ENCODE measurements at places on chromosomes 1 and 21.
A peak's percentile ranks its signal among the peaks of the same experiment; 100 is the strongest.

- H3K27me3 ChIP-seq, result no peaks in the 10 kb centered on the region
- no peak overlapping the region for H3K27ac ChIP-seq
- no peaks in the 10 kb centered on the region for H3K36me3 ChIP-seq
- no peak for DNase-seq
- H3K4me1 ChIP-seq, result peaks cover 7% of the 10 kb centered on the region
- H3K4me3 ChIP-seq, result no peak overlapping the region
Observed at GRCh38 chr1:1914101-1914970, 724 bp upstream of the CALML6 start.

GRCh38 chr21:35814858-35815619, 245.3 kb downstream of the SETD4 start:
- H3K27me3 ChIP-seq, result no peaks in the 10 kb centered on the region
- H3K36me3 ChIP-seq, result no peaks in the 10 kb centered on the region
- no peak overlapping the region for H3K4me3 ChIP-seq
- no peak overlapping the region for H3K27ac ChIP-seq

DNA sequence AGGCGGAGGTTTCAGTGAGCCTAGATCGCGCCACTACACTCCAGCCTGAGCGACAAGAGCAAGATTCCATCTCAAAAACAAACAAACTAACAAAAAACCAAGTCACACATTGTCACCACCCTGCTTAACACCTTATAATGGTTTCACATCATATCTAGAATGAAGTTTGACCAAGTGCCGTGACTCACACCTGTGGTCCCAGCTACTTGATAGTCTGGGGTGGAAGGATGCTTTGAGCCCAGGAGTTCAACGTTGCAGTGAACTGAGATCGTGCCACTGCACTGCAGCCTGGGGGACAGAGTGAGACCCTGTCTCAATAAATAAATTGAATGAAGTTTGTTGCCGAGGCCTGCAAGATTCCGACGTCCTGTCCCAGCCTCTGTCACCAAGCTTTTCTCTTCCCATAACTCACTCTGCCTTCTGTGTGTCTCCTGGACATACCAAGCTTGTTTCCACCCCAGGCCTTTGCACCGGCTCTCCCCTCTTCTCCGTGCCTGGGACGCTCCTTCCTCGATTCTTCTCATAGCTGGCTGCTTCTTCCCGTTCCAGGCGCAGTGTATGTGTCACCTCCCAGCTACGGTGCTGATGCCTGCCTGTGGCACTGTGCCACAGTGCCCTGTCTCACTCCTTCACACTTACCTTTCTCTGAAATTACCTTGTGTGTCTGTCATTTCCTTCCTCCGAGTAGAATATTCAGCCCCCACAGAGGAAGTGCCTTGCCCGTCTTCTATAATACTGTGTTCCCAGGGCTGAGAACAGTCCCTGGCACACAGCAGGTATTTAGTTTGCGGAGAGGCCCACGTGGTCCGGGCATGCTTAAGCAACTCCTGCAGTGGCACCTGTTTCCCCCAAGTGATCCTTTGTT, 3.8 kb upstream of the SELENON start:
- H3K27ac ChIP-seq, result no peak overlapping the region
- DNase-seq, result no peak
- H3K36me3 ChIP-seq, result no peaks in the 10 kb centered on the region
- H3K27me3 ChIP-seq, result no peaks in the 10 kb centered on the region
- 0 out of 2 replicates have a peak, but pooled peaks cover 5% of the 10 kb centered on the region for H3K4me1 ChIP-seq

- DNase-seq, result no peak
- peak overlapping the region; percentile 41 for H3K4me3 ChIP-seq
- H3K4me1 ChIP-seq, result peaks cover 17% of the 10 kb centered on the region
- H3K27ac ChIP-seq, result peak overlapping the region; percentile 54
- no peaks in the 10 kb centered on the region for H3K27me3 ChIP-seq
Observed at GRCh38 chr1:35882586-35882944, 444 bp upstream of the AGO1 start.

GRCh38 chr1:192913683-192914082, 104.8 kb downstream of the RGS2 start:
- H3K4me3 ChIP-seq, result no peak overlapping the region
- H3K36me3 ChIP-seq, result no peaks in the 10 kb centered on the region
- H3K27ac ChIP-seq, result no peak overlapping the region

- H3K4me3 ChIP-seq, result no peak overlapping the region
- H3K4me1 ChIP-seq, result no peaks in the 10 kb centered on the region
- no peak for DNase-seq
- no peaks in the 10 kb centered on the region for H3K36me3 ChIP-seq
- no peaks in the 10 kb centered on the region for H3K27me3 ChIP-seq
Observed at GRCh38 chr1:206535853-206536188, 28.5 kb downstream of the RASSF5 start.

DNA sequence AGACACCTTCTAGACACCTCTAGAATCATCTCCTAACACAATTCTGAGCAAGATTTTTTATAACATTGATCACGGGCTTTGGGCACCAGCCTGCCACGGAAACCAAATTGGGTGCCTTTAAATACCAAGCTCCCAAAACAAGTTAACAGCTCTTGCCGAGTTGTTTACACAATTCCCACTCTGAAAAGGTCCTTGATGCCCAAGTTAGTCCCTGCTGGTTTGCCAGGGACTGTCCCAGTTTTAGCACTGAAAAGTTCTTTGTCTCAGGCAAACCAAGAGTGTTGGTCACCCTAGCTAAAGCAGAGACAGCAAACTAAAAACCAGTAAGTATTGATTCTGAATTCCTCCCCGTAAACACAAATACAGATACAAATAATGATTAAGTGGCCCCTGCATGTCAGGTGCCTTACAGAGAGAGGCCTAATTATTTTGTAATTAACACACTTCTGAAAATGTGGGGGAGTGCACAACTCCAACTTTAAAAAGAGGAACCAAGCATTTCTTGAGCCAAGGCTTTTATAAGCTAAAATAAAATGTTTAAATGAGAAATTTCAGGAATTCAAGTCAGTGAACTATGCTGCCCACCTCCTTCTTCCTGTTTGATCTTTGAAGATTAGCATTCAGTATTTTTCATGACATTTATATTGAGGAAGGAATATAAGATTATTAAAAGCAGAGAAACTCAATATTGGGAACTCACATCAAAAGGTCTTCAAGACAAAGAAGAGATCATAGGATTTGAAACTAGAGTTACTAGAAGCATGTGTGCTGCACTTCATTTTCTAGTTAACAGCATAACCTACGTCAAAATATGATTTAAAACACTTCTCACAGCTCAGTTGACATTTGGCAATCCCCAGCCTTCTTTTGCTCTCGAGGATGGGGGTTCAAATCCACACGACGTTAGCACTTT, 9.0 kb upstream of the UBE2U start:
- H3K4me1 ChIP-seq, result no peaks in the 10 kb centered on the region
- DNase-seq, result no peak
- H3K27me3 ChIP-seq, result no peaks in the 10 kb centered on the region
- no peak overlapping the region for H3K4me3 ChIP-seq
- no peaks in the 10 kb centered on the region for H3K36me3 ChIP-seq

GRCh38 chr1:41950820-41951219, 32.1 kb upstream of the HIVEP3 start:
- DNase-seq, result no peak
- H3K4me3 ChIP-seq, result no peak overlapping the region
- peaks cover 17% of the 10 kb centered on the region for H3K4me1 ChIP-seq
- no peaks in the 10 kb centered on the region for H3K36me3 ChIP-seq

GRCh38 chr1:208562151-208562960, 318.2 kb upstream of the PLXNA2 start:
- no peak for DNase-seq
- H3K27me3 ChIP-seq, result no peaks in the 10 kb centered on the region
- H3K4me3 ChIP-seq, result no peak overlapping the region
- H3K4me1 ChIP-seq, result no peaks in the 10 kb centered on the region
- no peaks in the 10 kb centered on the region for H3K36me3 ChIP-seq
- H3K27ac ChIP-seq, result no peak overlapping the region

- DNase-seq, result no peak
- no peaks in the 10 kb centered on the region for H3K27me3 ChIP-seq
- no peaks in the 10 kb centered on the region for H3K36me3 ChIP-seq
- no peak overlapping the region for H3K27ac ChIP-seq
- no peaks in the 10 kb centered on the region for H3K4me1 ChIP-seq
Observed at GRCh38 chr1:17857996-17858395, 102.9 kb downstream of the ACTL8 start.

DNA sequence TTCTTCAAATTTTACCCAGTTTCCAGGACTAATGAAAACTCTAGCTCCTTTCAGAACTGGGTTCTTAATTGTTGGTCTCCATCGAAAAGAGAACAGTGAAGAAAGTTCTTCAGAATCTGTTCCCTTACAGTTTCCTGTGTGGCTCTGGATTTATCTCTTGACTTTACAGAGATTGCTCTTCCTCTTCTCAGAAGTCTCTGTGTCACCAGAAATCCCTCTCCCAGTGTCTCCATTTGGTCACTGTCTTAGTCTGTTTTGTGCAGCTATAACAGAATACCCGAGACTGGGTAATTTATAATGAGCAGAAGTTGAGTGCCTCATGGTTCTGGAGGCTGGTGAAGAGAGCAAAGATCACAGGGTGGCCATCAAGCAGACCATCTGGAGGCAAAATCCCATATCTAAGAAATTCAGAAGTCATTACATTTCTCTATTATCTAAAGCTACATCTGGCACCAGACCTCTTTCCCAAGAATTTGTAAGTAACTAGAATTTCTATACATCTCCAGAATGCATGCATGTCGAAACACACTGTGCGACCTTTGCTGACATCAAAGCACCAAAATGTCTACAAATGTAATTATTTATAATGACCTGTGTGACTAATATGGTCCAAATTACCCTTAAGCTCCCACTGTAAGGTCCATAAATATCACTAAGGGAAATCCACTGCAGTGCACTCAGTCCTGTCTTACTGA, 65.4 kb upstream of the KRTAP19-8 start:
- no peaks in the 10 kb centered on the region for H3K27me3 ChIP-seq
- no peak for DNase-seq
- no peaks in the 10 kb centered on the region for H3K36me3 ChIP-seq
- no peak overlapping the region for H3K4me3 ChIP-seq
- peaks cover 2% of the 10 kb centered on the region for H3K4me1 ChIP-seq

GRCh38 chr1:160996178-160996577, 24.8 kb downstream of the F11R start:
- no peaks in the 10 kb centered on the region for H3K27me3 ChIP-seq
- no peak overlapping the region for H3K4me3 ChIP-seq
- no peaks in the 10 kb centered on the region for H3K36me3 ChIP-seq
- DNase-seq, result no peak

GRCh38 chr1:97144527-97144926, 422.9 kb downstream of the PTBP2 start:
- H3K4me1 ChIP-seq, result no peaks in the 10 kb centered on the region
- H3K36me3 ChIP-seq, result no peaks in the 10 kb centered on the region
- no peak for DNase-seq
- H3K27ac ChIP-seq, result no peak overlapping the region
- H3K27me3 ChIP-seq, result no peaks in the 10 kb centered on the region
- no peak overlapping the region for H3K4me3 ChIP-seq

GRCh38 chr21:17793246-17794123, 25.7 kb downstream of the C21orf91 start:
- H3K36me3 ChIP-seq, result no peaks in the 10 kb centered on the region
- no peaks in the 10 kb centered on the region for H3K4me1 ChIP-seq
- H3K27ac ChIP-seq, result no peak overlapping the region
- no peak for DNase-seq
- H3K4me3 ChIP-seq, result peak overlapping the region; percentile 13

DNA sequence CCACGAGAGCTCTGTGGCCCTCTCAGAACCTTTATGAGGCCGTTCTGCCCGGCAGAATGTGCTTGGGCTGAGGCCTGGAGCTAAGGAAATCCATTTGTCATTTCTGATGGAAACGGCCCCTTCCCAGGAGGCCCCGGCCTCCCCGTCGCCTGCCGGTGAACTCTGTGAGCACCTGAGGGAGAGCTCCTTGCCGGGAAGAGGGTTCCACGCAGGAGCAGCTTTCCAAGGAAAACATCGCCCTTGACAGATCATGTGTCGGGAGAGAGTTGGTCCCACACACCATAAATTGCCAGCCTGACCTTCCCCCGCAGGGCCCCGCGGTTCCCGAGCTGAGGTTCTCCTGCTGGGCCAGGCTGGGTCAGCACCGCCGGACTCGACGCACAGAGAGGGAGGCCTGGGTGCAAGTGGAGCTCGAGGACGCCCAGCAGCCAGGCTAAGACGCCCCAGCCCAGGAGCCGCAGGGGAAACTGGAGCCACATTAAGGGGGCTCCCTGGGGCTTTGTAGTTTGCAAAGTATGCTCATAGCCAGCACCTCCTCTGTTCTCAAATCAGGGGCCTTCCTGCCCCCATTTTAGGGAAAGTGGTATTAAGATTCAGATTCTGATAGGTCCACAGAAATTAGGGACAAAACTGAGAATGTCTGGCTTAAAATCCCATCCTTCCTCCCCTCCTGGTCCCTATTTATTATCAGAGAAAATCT, 239.5 kb downstream of the FOXD2 start:
- H3K4me3 ChIP-seq, result no peak overlapping the region
- no peak for DNase-seq
- H3K36me3 ChIP-seq, result no peaks in the 10 kb centered on the region
- H3K27ac ChIP-seq, result no peak overlapping the region
- no peaks in the 10 kb centered on the region for H3K4me1 ChIP-seq
- H3K27me3 ChIP-seq, result no peaks in the 10 kb centered on the region

GRCh38 chr1:161073474-161074121, 3.9 kb upstream of the ARHGAP30 start:
- H3K4me1 ChIP-seq, result no peaks in the 10 kb centered on the region
- no peaks in the 10 kb centered on the region for H3K27me3 ChIP-seq
- H3K36me3 ChIP-seq, result no peaks in the 10 kb centered on the region
- H3K4me3 ChIP-seq, result no peak overlapping the region
- H3K27ac ChIP-seq, result no peak overlapping the region

- no peak overlapping the region for H3K27ac ChIP-seq
- no peaks in the 10 kb centered on the region for H3K36me3 ChIP-seq
Observed at GRCh38 chr1:174872615-174873058, 127.1 kb upstream of the CACYBP start.

GRCh38 chr21:45351526-45352275, 53.3 kb upstream of the COL18A1 start:
- DNase-seq, result no peak
- H3K27me3 ChIP-seq, result no peaks in the 10 kb centered on the region
- 0 out of 2 replicates have a peak overlapping the region, but pooled peaks have one; percentile 29 for H3K27ac ChIP-seq
- no peaks in the 10 kb centered on the region for H3K36me3 ChIP-seq
- H3K4me3 ChIP-seq, result no peak overlapping the region
- peaks cover 16% of the 10 kb centered on the region for H3K4me1 ChIP-seq

GRCh38 chr1:214983126-214983869, 99.2 kb upstream of the KCNK2 start:
- DNase-seq, result no peak
- no peak overlapping the region for H3K27ac ChIP-seq
- no peaks in the 10 kb centered on the region for H3K36me3 ChIP-seq
- H3K4me3 ChIP-seq, result no peak overlapping the region

Measured in Panc1 (cell line).